Mucosa of descending colon (tissue), 3 donors: ENCODE measurements at places on chromosomes 2 and 18.
A peak's percentile ranks its signal among the peaks of the same experiment; 100 is the strongest.

GRCh38 chr18:59148192-59148591 lies 8.5 kb downstream of the SEC11C start:
- DNase-seq = no peak

DNA sequence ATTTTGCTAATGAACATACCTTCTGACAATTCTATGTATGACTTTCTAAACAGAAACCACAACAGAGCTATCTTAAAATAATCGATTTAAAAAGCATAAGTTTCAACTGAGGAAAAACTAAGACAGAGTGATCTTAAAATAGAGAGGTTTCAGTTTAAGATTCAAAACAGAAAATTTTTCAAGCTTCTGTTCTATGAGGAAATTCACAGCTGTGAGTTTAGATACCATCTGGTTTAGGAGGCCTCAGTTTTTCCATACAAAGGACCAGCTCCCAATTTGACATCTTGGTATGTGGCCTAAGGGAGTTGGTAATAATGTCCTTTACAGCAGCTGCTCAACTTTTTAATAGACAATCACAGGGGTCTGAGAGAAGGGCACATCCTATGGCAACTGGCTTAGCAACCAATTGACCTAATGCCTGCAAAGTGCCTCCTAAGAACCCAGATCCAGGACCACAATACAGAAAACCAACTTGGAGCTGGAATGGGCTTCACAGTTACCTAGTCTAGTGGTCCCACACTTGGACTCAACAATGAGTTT lies 39.7 kb downstream of the MDH1 start:
- no peak for DNase-seq

- no peak for DNase-seq
Observed at GRCh38 chr2:98310010-98310409, 36.2 kb upstream of the CNGA3 start.

GRCh38 chr2:159807183-159808031 lies 9.4 kb upstream of the CD302 start:
- DNase-seq = no peak

GRCh38 chr2:1517786-1518185 lies 104.5 kb downstream of the TPO start:
- DNase-seq = no peak

GRCh38 chr2:121094101-121094500 lies 190.9 kb downstream of the TFCP2L1 start:
- DNase-seq = no peak

DNA sequence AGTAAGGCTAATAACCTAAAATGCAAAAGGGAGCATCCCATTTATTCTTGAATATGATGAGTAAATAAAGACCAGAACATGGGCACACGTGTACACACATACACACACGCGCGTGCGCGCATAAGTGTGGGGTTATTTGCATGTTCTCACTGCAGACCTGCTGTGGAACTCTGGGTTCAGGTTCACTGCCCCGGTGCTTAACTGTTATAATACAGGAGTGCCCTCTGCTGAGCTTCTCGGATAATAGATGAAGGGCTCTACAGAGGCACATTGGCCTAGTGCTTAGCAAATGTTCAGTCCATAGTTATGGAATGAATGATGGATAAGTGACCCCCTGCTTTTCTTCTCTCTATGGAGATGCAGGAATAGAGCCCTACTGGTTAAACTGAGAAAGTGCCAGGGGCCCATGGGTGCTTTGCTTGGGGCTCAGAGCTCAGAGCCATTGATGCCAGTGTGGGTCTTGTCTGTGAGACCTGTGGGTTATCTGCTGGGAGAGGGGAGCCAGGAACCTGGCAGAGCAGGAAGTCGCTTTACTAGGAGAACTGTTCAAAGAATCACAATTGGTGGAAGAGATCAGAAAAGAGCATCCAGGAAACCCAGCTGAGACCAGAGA lies 3.6 kb upstream of the ARL4C start:
- DNase-seq = peak; percentile 81

DNA sequence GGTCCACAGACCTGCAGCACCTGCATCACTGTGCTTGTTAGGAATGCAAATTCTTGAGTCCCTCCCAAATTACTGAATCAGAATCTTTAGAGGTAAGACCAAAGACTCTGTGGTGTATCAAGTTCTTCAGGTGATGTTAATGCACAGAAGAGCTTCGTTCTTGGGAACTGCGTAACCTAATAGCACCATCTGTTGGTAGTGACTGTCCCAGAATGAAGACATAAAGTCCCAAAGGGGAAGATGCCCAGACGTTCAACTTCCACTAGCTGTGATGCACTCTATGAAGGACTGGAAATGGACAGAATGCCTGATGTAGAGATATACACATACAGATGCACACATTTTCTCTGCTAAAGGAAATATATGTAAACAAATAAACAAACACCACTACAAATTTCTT lies 576.0 kb downstream of the LRP1B start:
- DNase-seq = no peak

- no peak for DNase-seq
Observed at GRCh38 chr2:143891879-143892308, 628.0 kb downstream of the ZEB2 start.

GRCh38 chr18:24868760-24869237 lies 408.4 kb downstream of the HRH4 start:
- no peak for DNase-seq

- no peak for DNase-seq
Observed at GRCh38 chr2:219369447-219369861, 18.3 kb downstream of the DNPEP start.

GRCh38 chr2:43057742-43058725 lies 168.4 kb downstream of the ZFP36L2 start:
- DNase-seq = peak; percentile 14

- no peak for DNase-seq
Observed at GRCh38 chr2:218961651-218962570, 2.4 kb downstream of the CDK5R2 start.

GRCh38 chr2:102986826-102987490 lies 225.1 kb downstream of the TMEM182 start:
- DNase-seq = no peak

GRCh38 chr18:78789850-78790249 lies 189.8 kb upstream of the SALL3 start:
- DNase-seq = no peak

DNA sequence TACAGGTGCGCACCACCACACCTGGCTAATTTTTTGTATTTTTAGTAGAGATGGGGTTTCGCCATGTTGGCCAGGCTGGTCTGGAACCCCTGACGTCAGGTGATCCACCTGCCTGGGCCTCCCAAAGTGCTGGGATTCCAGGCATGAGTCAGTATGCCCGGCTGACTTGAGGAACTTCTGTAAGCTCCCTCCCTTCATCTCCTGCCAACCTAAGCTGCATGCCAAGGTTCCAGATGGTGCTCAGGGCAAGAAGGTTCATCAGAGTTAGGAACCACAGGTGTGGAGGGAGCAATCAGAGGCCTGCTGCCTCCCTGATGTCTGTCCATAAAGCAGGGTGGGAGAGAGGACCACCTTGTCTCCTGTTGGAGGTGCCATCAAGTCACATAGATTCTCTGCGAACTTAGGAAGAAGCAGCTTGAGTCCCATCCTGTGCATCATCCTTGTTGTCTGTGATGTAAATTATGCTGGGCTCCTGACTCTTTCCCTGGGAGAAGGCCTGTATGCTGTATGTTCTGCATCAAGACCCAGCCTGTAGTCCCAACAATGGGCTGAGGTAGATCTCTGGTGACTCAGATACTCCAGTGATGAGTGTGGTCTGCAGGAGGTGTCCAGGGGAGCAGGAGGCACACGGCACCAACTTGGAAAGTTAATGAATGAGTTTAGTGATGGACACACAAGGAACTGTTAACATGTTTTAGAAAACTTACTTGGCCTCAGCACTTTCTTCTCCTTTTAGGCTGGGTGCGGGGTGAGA lies 53.1 kb downstream of the TMEM17 start:
- DNase-seq = no peak
